Stimulated activated CD4-positive, alpha-beta T cell treated with anti-CD3 and anti-CD28 coated beads, Interleukin-1b, Interleukin-23, amount 100 ng/mL, for 1 hour (primary cell): ENCODE measurements at places on chromosomes 5 and 9.

GRCh38 chr5:82597437-82597836 is 319.3 kb upstream of the RPS23 start:
- no peak for DNase-seq

DNA sequence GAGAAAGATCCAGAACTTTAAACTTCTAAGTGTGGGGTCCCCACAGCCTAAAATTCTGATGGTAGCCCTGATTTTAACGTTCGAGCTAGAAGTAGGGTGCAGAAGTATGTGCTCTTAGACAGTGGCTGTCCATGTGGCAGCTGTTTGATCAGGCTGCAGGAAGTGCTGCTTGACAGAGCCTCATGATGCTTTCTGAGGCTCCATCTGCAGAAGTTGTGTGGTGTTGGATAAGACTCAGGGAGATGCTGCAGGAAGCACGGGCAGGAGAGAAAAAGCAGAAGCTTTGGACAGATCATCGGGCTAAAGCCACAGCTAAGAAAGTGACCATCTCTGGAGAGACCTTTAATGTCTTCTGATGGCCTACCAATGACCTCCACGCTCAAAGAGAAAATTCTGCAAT is 8.1 kb downstream of the MTMR12 start:
- no peak for DNase-seq

DNA sequence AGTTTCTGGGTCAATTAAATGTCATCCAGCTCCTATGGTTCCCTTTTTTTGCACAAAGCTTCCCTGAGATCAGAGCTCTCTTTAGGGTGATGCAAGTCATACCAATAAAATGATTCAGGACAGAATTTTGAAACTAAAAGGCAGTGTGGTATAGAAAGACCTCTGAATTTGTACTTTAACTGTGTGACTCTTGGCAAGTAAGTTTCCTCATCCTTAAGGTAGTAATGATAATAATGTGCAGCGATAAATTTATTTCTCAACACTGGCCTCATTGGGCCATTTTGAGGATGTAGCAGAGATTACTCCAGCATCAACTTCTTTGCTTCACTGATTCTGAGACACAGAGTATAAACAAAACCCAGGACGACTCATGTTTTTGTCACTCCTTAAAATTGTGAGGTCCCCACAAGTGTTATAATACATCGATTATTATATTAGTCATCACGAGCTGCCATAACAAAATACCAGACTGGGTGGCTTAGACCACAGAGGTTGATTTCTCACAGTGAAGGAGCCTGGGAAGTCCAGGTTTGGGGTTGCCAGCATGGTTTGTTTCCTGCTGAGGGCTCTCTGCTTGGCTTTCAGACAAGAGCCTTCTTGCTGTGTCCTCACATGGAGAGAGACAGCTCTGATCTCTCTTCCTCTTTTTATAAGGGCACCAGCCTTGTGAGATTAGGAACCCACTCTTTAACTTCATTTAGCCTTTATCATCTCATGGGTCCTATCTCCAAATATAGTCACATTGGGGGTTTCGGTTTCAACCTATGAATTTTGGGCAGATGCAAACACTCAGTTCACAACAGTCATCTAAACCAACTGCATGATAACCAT is 293.0 kb downstream of the ZNF608 start:
- no peak for DNase-seq

DNA sequence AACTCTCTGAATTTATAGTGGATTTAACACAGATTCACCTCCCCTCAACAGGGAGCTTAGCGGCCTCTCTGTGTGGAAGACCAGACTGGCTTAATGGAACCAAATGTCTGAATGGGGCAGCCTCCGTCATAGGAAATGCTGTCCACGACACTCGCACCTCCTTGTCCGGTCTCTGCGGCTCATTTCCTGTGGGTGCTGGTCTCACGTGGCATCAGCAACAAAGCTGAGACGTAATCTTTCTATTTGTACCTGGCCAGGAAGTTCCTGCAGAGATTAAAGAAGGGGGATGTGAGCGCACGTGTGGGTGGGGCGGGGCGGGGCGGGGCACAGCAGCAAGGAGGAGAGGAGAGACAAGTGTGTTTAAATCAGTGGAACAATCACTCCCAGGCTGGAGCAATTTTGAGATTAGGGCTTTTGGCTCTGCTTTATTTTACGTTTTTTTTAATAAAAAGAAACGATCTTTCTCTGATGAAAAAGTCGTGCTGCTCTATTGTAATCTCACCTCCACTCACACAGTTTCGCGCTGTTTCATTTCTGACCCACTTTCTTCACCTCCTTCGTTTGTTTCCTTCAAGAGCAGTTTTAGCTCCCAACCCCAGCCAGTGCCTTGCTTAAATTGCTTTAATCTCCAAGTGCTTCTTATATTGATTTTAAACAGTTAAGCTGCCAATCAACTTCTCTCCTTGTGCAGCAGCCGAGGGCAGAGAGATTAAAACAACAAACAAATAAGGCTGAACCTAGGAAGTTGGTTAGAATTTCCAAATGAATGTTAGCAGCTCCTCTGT is 132.2 kb upstream of the ASTN2 start:
- DNase-seq: no peak

DNA sequence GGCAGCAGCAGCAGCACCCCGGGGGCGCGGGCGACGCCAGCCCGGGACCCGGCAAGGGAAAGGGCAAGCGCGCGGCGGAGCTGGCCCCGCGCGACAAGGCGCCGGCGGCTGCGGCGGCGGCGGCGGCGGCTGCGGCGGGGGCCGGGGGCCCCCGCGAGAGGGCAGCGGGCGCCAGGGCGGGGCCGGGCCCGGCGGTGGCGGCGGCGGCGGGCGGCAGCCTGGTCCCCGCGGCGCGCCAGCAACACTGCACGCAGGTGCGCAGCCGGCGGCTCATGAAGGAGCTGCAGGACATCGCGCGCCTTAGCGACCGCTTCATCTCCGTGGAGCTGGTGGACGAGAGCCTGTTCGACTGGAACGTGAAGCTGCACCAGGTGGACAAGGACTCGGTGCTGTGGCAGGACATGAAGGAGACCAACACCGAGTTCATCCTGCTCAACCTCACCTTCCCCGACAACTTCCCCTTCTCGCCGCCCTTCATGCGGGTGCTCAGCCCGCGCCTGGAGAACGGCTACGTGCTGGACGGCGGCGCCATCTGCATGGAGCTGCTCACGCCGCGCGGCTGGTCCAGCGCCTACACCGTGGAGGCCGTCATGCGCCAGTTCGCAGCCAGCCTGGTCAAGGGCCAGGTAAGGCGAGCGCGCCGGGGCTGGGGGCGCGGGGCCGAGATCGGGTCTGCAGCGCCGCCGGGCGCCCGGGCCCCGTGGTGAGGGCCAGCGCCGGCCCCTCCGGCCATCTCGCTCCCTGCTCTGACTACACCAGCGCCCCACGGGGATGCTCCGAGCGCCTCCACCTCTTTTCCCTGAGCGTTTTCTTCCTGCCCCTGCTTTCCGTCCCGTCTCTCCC is at the start of gene UBE2QL1:
Gene UBE2QL1 (plus strand): TSS at position 238 of the 843 bp plus-strand sequence. CDS start 35 bp downstream, at position 273.
- no peak for DNase-seq

GRCh38 chr5:57171816-57172465 is 1.9 kb upstream of the GPBP1 start:
- no peak for DNase-seq

DNA sequence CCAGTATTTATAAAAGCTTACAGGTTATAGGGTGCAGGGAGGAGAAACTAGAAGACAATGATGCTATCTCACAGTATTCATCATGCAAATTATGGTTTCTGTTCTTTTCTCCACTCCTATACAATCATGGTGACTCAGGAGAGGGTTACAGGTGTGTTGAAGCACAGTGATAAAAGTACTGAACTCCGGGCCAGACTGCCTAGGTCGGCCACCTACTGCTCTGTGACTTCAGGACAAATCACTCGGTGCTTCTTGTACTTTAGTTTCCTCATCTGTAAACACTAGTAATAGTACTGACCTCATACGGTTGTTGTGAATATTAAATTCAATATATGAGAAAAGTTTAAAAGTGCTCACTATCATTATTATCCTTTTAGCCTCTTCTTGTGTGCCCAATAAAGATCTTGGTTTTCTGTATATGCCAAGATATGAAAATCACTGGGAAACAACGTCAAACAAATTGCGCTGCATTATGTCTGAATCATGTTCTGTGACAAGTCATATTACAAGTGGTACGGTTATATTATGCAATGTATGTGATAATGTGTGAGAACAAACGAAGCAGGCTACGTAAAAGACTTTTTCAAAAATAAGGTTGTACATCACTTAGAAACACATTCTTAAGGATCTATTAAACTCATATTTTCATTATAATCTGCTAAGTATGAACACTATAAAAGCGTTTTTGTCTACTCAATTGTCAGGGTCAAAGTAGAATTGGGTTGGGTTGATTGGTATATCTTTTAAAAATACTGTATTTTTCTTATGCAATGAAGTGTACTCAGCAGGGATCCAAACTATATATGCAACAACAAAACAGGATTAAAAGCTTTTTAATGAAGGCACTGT is 153.3 kb downstream of the EFNA5 start:
- DNase-seq: no peak

- no peak for DNase-seq
Observed at GRCh38 chr5:106843812-106844416, 826.8 kb downstream of the EFNA5 start.

- DNase-seq: no peak
Observed at GRCh38 chr5:81371354-81371876, 22.5 kb downstream of the ACOT12 start.

DNA sequence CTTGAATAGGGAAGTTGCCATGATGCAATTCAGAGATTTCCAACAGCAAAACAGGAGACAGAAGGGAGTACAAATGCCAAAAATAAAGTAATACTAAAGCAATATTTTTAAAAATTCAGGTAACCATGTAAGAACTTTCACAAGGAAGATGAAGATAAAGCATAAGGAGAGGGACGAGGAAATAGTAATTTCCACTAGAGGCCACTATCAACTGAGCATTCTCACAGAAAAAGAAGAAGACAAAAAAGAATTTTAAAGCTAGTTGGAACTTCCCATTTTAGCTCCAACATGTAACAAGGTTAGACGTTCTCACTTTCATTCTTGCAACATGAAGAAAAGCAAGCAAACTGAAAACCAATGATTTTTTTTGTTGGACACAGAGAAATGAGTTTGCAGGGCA is 779.9 kb upstream of the CDH6 start:
- DNase-seq: no peak

- DNase-seq: no peak
Observed at GRCh38 chr5:147101659-147102369, 133.0 kb upstream of the STK32A start.

DNA sequence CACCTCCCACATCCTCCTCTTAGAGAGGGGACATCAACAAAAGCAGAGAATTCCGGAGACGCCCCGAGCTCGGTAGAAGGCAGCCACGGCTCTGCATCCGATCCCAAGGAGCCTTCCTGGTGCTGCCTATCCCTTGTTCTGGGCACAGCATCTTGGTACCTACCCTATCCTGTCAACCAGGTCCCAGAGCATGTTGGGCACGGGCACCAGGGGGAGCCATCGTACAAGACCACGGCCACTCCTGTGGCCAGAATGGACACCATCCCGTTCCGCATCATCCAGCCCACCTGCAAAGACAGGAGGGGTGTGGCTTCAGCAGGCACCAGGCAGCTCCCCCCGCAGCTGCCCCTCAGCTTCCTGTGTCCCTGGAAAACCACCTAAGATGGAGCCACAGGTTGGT is 62.7 kb upstream of the ZNF354A start:
- DNase-seq: no peak

- DNase-seq: no peak
Observed at GRCh38 chr5:35338157-35338453, 107.8 kb upstream of the PRLR start.

- DNase-seq: no peak
Observed at GRCh38 chr9:124473310-124473709, 23.1 kb downstream of the ADGRD2 start.

GRCh38 chr9:89234205-89235067 is 55.8 kb upstream of the SHC3 start:
- DNase-seq: no peak
